ENCODE measurements at places on chromosomes 7 and 10. TPM values are rescaled to one million over a fixed set of nuclear protein-coding genes. Genes with fewer than 3 reads are reported as not detected.

Gene HPSE2
- total RNA-seq, result not detected

Gene LGI1
- not detected for total RNA-seq

Gene PRPF18
- 14.7 TPM for total RNA-seq

Gene SLC16A12
- total RNA-seq, result 2.0 TPM

Gene CACNB2
- 38.1 TPM for total RNA-seq

Gene OR2A5
- not detected for total RNA-seq

Gene MMP21
- not detected for total RNA-seq

Gene VPS26A
- 33.1 TPM for total RNA-seq

Gene SPDYE6
- total RNA-seq, result not detected

Gene HOXA9
- not detected for total RNA-seq

Gene ENKUR
- total RNA-seq, result not detected

Gene C7orf57
- total RNA-seq, result not detected

Gene MRC1
- 18.9 TPM for total RNA-seq

- DNase-seq, result no peak
Measured at GRCh38 chr7:148261996-148262688, 328.4 kb upstream of the C7orf33 start.

DNA sequence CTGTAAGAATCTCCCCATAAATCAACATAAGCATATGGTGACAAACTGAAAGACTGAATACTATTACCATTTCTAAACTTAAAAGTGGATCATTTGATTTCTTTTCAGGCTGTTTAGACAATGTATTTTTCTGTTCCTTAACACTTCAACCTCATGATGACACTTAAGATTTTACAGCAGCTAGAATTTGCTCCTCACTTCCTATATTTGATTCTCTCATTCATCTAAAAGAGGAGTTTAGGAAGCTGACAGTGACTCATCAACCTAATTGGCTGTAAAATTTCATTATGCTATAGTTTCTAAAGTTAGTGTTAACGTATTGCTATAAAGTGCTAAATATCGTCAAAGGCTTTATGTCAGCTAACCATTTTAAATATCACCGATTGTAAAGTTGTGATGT, 478.7 kb downstream of the GRM8 start:
- no peak for DNase-seq

DNA sequence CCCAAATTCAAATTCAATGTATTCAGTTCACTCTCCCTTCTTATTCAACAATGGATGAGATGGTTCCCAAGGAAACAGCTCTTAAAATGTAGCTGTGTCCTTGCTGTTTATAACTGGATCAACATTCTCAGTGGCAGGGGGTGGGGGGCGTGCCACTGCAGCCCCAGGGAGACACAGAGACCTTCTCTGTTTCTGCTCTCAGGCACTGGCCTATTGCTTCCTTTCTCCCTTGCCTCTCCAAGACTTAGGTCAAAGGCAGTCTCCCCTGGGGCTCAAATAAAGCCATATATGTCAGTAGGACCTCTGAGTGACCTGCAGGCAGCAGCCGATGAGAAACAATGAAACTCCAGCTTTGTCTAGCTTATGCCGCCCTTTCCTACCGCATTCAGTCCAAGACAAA, 20.7 kb downstream of the VSTM4 start:
- DNase-seq, result no peak

- no peak for DNase-seq
Measured at GRCh38 chr7:89401690-89402089, 606.2 kb upstream of the TEX47 start.

DNA sequence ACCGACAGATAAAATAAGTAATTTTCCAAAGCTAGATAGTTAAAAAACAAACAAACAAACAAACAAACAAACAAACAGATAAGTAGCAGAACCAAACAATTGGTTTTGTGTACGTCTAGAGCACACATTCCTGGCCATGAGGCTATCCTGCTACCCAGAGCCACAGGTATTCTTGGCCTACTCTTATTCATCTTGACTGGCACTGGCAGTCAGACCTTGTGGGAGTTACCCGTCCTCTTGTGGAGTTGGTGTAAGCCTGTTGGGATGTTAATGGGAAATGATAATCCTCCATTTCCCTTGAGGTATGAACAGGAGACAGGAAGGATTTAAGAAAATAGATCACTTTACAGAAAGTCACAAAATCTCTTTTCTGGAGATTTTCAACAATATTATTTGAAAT, 142.4 kb upstream of the MEOX2 start:
- DNase-seq, result no peak

DNA sequence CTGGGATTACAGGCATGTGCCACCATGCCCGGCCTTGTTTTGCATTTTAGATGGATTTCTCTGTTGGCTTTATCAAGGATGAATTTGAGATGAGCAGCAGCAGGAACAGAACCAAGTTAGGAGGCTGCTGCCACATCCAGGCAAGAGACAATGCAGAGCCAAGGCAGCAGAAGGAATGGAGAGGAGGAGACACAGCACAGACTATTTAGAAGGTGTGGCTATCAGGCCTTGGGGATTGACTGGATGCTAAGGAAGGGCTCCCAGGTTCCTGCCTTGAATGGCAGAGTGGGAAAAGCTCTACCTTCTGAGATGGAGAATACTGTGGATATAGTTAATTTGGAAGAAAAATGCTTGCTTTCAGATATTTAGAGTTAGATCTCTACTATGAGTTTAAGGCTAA, 484.7 kb upstream of the C7orf33 start:
- DNase-seq, result no peak

DNA sequence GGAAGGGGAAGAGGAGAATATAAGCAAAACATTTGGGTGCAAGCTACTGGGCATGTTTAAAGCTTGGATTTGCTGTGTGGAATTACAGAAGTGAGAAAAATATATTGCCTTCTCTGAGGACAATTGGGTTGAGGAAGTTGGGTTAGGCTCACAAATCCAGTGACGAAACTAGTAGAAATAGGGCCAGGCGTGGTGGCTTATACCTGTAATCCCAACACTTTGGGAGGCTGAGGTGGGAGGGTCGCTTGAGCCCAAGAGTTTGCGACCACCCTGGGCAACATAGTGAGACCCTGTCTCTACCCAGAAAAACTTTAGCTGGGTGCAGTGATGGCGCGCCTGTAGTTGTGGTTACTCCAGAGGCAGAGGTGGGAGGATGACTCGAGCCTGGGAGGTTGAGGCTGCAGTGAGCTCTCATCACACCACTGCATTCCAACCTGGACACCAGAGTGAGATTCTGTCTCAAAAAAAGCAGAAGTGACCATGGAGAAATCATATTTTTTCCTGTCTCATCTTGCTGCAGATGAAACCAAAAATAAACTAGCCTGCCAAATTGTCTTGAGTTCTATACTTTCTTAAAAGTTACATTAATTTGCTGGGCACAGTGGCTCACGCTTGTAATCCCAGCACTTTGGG, 22.4 kb downstream of the NRBF2 start:
- DNase-seq, result no peak

- DNase-seq, result no peak
Measured at GRCh38 chr7:30880125-30880720, 31.4 kb upstream of the AQP1 start.

- DNase-seq, result no peak
Measured at GRCh38 chr7:84251277-84251781, 56.7 kb upstream of the SEMA3A start.

DNA sequence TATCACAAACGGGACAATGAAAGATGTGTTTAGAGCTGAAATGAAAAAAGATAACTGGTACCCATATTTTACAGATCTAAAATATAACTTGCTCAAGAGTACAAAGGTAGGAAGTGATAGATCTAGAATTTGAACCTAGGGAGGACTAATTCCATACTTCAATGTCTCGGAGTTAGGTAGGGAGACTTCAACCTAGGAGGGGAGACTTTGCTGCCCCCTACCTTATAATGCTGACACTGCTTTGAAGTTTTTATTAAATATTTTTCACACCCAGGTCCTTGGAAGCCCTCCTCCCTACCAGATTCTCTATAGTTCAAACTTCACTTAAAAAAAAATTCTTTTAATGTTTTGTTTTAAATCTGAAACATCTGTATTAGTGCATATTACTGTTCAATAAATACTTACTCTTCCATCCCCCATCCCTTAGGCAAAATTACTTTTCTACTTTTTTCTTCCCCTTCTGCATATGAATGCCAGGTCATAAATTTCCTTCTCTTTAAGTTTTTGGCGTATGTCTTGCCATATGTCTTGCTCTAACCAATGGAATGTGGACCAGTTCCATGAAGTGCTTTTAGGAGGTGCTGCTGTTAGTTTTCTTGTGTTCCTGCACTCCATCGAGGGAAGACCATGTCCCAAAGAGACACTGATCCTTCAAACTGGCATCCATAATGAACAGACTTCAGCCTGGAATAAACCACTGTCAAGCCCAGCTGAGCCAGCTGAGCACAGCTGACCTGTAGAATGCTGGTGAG, 57.8 kb downstream of the MICU1 start:
- no peak for DNase-seq

DNA sequence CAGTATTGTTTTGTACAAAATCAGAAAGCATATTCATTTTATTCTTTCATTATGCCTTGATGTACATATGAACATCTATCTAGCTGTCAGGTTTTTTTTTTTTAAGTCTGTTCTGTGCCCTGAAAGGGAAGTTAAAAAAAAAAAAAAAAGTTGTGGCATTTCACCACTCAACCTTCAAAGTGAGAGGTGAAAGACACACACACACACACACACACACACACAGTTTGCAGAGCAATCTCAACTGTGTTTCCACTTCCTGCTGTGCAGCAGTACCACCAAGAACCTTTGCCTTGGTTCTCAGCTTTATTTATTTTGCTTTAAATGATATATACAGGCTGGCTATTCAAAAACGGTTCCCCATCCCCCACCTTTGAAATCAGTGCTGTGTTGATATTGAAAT, 955.6 kb downstream of the GATA3 start:
- DNase-seq, result no peak

DNA sequence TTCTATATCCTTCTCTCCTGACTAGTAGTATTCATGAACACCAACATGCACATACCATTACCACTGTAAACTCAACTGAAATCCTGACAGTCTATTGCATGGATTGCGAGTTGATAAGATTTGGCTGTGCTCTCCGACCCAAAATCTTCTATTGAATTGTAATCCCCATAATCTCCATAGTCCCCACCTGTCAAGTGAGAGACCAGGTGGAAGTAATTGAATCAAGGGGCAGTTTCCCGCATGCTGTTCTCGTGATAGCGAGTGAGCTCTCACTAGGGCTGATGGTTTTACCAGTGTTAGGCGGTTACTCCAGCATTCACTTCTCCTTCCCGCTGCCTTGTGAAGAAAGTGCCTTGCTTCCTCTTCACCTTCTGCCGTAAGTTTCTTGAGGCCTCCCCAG, 261.8 kb downstream of the PHF14 start:
- no peak for DNase-seq

GRCh38 chr10:51204701-51205100, 130.4 kb downstream of the PRKG1 start:
- no peak for DNase-seq

GRCh38 chr10:84398696-84399095, 70.3 kb downstream of the CCSER2 start:
- DNase-seq, result no peak

DNA sequence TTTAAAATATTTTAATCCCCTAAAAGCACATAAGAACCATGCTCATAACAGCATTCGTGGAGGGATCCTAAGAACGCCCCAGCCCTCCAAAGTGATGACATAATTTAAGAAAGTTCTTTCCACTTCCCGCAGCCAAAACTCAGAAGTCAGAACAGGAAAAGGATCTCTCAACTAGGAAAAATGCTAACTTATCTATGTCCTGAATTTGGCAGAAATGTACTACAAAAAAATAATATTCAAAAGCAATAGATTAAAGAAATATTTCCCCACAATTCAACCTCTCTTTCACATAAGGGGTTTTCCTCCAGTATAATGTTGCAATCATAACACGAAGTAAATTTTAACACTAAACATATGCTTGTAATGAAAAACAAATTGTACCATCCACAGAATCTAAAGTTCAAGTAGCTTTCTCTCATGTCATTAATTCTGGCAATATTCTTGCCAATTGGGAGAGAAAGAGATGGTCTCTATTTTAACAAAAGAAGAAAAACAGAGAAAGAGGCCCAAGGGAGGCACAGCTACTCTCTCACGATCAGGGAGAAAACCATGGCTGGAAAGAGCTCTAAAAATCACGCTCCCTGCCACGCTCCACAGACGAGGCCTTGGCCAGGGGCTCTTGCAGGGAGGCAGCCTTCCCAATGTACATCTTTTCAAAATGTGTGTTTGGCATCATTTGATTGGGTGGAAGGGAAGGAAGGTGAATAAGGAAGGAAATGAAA, 22.9 kb downstream of the ASB13 start:
- no peak for DNase-seq

DNA sequence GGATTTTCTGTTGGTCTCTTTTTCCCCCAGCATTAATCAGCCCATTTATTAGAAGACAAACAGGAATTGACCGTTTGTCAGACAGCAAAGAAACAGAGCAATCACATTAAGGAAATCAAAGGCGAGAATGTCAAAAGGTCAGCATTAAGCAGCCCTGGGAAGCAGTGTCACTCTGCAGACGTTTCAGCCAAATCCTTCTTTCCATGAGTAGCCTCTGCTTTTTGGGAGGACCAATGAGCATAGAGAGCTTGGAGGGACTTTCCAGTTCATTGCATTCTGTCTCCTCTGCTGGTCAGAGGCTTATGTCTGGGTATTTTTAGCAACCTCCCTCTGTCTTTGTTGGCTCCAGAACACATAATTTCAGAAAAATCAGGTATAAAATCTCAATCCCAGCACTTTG, 481.4 kb downstream of the GALNT17 start:
- no peak for DNase-seq

- DNase-seq, result no peak
Measured at GRCh38 chr10:26770069-26770468, 72.6 kb downstream of the PDSS1 start.

GRCh38 chr10:8404721-8405120, 350.2 kb downstream of the GATA3 start:
- no peak for DNase-seq

DNA sequence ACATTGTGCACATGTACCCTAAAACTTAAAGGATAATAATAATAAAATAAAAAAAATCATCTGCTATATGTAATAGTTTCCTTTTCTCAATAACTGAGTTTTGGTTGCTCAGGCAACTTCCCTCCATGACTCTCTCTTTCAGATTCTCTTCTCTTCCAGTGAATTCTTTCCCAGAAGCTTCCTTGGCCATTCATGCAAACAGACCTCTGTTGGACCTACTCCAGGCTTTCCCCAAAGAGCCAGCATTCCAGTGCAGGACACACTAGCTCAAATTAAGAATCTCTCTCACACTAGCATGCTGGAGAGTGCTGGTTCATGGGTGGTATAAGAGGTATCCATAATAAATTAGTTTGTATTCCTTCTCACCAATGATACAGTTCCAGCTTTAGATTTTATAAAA, 31.0 kb upstream of the ZEB1 start:
- DNase-seq, result no peak

- no peak for DNase-seq
Measured at GRCh38 chr7:158707610-158708009, 3.0 kb upstream of the NCAPG2 start.

GRCh38 chr7:148852272-148852671, 31.8 kb downstream of the EZH2 start:
- no peak for DNase-seq
